ENCODE measurements at places on chromosomes 7 and 10. TPM values are rescaled to one million over a fixed set of nuclear protein-coding genes. Genes with fewer than 3 reads are reported as not detected.

Gene SP8
- total RNA-seq = not detected

Gene RARRES2
- total RNA-seq = not detected

Gene HTR5A
- not detected for total RNA-seq

Gene STRIP2
- total RNA-seq = 6.5 TPM

Gene PODXL
- total RNA-seq = 55.4 TPM

Gene ERVW-1
- not detected for total RNA-seq

Gene EBLN1
- not detected for total RNA-seq

Gene AEBP1
- total RNA-seq = not detected

Gene MEOX2
- not detected for total RNA-seq

Gene SORCS3
- total RNA-seq = not detected

Gene TIMM23B
- 24.2 TPM for total RNA-seq

Gene GPNMB
- total RNA-seq = 2.0 TPM
